ENCODE measurements at places on chromosomes 1 and 21. TPM values are rescaled to one million over a fixed set of nuclear protein-coding genes. Genes with fewer than 3 reads are reported as not detected.

- H3K4me3 ChIP-seq = no peak overlapping the region
- H3K27ac ChIP-seq = no peak overlapping the region
- H3K4me1 ChIP-seq = peaks cover 10% of the 10 kb centered on the region
- H3K27me3 ChIP-seq = no peaks in the 10 kb centered on the region
- no peak for DNase-seq
Measured at GRCh38 chr1:91761295-91761721, 124.6 kb downstream of the TGFBR3 start.

DNA sequence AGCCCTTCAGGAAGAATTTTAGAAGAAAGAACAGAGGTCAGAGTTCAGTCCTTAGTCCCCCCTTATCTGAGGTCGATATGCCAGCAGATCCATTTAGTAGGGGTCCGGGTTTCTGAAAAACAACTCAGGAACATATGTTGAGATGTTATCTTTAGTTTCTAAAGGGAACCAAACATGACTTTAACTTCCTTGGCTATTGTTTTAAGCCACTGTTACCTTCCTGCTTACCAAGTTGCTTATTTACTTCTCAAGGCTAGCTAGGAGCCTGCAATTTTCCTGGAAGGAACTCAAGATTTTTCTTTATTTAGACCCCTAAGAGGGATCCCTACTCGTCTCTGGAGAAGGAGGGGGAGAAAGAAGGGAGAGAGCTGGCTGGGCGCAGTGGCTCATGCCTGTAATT, 54.3 kb downstream of the KCNC4 start:
- no peak overlapping the region for H3K27ac ChIP-seq
- no peak for DNase-seq
- H3K27me3 ChIP-seq = peaks cover 35% of the 10 kb centered on the region
- no peaks in the 10 kb centered on the region for H3K36me3 ChIP-seq
- H3K4me1 ChIP-seq = no peaks in the 10 kb centered on the region

DNA sequence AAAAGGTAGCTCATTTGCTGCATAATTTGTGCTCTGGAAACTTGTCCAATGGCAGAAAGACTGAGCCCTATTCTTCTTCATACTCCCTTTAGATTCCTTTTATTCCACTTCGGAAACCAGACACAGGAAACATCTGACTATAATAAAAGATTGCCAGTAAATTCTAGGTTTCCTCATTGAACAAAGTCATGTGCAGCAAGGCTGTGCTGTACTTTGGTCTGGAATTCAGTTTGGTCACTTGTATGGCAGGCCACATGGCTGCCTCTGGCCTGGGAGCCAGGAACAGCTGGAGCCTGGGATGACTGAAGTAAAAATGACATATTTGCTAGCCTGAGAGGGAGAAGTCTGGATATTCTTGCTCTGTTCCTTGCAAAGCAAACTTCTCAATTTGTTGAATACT, 79.6 kb downstream of the ST3GAL3 start:
- no peak overlapping the region for H3K4me3 ChIP-seq
- H3K4me1 ChIP-seq = peaks cover 12% of the 10 kb centered on the region
- no peak overlapping the region for H3K27ac ChIP-seq
- DNase-seq = peak; percentile 33
- no peaks in the 10 kb centered on the region for H3K27me3 ChIP-seq

- H3K4me1 ChIP-seq = no peaks in the 10 kb centered on the region
- H3K27me3 ChIP-seq = peaks cover 72% of the 10 kb centered on the region
- no peak overlapping the region for H3K4me3 ChIP-seq
- H3K27ac ChIP-seq = no peak overlapping the region
Measured at GRCh38 chr1:25095635-25096200, 136.6 kb downstream of the SYF2 start.

The SLC6A17 gene
- total RNA-seq = 0.54 TPM

The TCHHL1 gene
- not detected for total RNA-seq

The ST6GALNAC3 gene
- 0.56 TPM for total RNA-seq

The TFF3 gene
- total RNA-seq = not detected

Data from IMR-90 (cell line).